ENCODE measurements at places on chromosomes 7 and 10. TPM values are rescaled to one million over a fixed set of nuclear protein-coding genes. Genes with fewer than 3 reads are reported as not detected.

GRCh38 chr7:135098391-135098790 is 49.5 kb upstream of the TMEM140 start:
- DNase-seq, result no peak

DNA sequence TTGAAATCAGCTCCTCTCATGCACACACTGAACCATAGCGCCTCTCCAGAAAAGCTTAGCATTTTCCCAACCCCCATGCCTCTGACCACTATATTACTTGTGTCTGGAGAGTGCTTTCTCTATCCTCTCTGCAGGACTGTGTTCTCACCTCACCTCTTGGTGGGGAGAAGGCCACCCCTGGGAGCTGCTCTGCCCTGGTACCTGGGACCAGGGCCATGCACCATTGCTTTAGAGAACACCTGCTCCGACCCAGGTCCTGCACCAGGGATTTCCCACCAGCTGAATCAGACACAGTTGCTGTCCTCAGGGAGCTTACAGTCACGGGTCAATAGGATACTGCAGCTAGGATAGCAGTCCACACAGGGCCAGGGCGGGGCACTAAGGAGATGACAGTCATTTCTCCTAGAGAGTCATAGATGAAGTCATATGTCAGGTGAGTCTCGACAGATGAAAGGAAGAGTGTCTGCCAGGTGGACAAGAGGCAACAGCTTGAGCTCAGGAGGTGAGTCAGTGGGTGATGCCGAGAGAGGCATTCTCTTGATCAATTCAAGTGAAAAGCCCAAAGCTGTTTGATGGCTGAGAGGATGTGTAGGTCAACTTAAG is 619 bp upstream of the LMTK2 start:
- no peak for DNase-seq

DNA sequence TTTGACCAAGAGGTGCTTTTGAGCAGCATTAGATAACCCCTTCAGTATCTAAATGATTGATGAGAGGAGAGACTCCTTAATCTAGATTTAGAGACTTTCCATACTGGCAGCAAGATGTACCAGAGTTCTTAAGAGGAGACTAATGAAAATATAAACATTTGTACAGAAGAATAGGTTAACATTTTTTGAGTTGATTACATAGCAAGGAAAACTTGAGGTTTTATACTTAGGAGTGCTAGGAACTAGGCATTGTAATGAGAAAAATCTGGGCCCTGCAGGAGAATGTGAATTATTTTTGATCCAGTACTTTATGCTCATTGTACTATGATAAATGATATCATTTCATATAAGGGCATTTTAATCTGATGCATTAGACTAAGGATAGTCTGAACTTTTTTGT is 261.7 kb downstream of the EXOC4 start:
- no peak for DNase-seq

DNA sequence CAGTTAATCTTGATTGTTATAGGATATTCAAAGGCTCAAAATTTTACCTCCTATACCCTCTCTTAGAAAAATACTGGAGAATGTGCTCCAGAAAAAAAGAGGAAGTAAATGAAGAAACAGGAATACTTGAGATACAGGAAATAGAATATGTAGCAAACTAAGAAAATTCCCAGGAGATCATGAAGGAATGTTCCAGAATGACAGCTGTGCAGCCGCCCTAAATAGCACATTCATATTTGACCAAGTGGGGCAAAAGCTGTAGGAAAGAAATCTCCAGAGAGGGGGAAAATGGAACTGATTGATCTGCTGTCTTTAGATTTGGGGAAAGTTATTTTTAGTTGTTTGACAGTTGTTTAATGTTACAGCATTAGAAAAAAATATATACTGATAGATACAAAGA is 46.2 kb upstream of the ZEB1 start:
- no peak for DNase-seq

- no peak for DNase-seq
Measured at GRCh38 chr7:45601816-45602540, 27.8 kb downstream of the ADCY1 start.

DNA sequence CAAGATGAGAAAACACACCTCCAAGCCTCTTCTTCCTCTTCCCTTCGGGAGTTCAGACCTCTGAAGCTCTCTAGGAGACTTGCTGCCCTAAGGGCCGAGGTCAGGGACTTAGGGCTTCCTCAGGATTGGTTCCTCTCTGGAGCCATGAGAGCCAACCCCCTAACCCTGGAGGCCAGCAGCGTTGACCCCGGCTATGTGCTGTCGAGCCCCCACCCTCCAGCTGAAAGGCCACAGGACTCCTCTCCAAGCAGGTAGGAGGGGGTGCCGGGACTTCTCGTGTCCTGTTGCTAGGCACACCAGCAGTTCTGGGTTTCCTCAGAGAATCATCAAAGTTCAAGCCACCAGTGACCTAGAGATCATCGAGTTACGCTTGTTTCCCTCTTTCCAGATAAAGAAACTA is 87.4 kb downstream of the ARHGAP22 start:
- no peak for DNase-seq

- DNase-seq, result no peak
Measured at GRCh38 chr7:21304808-21305375, 123.0 kb upstream of the SP4 start.

- no peak for DNase-seq
Measured at GRCh38 chr7:6438427-6438826, 9.3 kb downstream of the DAGLB start.

- DNase-seq, result no peak
Measured at GRCh38 chr7:43585562-43585961, 2.7 kb downstream of the STK17A start.

Gene ADIRF
- 41.8 TPM for total RNA-seq

Gene ICA1
- total RNA-seq, result 51.0 TPM

Gene SLC26A5
- not detected for total RNA-seq

Gene PIP4K2A
- total RNA-seq, result 12.1 TPM

Data from left ventricle myocardium superior (tissue), 1 donor.